Activated CD8-positive, alpha-beta T cell treated with anti-CD3 and anti-CD28 coated beads for 36 hours (primary cell): ENCODE measurements at places on chromosomes 7 and 10.

GRCh38 chr7:44967571-44968446 is 11.0 kb downstream of the MYO1G start:
- DNase-seq, result peak; percentile 10

GRCh38 chr10:72736176-72736827 is 44.4 kb downstream of the MCU start:
- no peak for DNase-seq

- no peak for DNase-seq
Measured at GRCh38 chr10:35903021-35903420, 260.9 kb upstream of the FZD8 start.

DNA sequence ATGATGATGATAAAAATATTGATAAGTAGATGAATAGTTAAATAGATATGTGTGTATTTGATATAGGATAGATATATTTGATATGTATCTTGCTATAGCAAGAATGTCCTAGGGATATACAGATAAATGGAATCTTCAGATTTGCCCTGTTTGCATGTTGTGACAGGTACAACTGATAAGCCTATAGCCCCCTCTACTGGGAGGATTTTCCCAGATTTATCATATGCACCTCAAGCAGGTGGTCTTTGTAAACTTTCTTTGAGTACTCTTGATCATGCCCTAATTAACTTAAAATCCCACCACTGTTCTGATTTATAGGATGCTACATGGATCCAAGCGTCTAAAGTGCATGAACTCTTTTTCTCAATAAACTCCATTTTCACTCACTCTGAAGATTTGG is 1050.7 kb downstream of the SORCS3 start:
- no peak for DNase-seq

GRCh38 chr10:132588301-132589013 is 50.9 kb downstream of the INPP5A start:
- peak; percentile 79 for DNase-seq

DNA sequence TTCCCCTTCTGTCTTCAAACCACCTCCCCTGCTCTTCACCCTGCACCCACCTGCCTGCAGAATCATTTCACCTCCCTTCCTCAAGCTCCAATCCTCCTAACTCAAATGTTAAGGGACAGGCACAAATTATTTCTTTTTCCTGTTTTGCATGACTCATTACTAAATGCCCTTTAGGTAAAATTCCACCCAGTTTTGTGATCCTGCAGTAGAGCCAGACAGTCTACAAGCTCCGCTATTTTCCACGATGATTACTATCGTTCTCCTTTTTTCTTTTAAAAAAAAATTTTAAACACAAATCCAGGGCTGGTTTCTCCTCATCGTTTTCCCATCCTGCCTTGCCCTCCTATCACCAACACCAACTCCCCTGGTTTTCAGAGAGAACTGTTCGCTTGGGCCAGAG is 186.8 kb upstream of the YAE1 start:
- DNase-seq, result no peak

DNA sequence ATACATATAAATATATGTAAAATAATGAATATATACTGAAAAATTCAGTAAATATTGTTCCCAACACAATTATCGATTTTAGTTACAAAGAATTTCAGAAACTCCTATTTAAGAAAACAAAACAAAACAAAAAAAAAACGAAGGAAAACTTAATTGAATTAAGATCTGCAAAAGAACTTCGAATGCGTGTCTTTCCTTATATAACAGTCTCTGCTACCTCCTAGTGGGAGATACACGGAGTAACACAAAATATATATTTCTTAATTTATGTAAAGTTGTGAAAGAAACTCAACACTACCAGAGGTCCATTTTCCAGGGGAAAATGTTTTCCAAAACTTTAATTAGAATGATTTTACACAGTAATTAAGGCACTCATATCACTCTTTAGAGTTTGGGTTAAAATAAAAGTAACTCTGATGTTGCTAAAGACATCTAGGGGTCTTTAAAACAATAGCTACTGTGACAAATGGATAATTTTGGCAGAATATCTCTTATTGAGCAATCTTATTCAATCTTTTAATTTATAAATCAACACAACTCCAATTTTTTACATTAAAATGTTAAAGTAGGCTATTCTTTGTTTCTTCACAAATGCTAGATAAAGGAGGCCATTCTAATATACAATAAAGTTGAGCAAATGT is 41.6 kb downstream of the NEBL start:
- DNase-seq, result no peak

- no peak for DNase-seq
Measured at GRCh38 chr7:92748495-92748894, 87.9 kb downstream of the CDK6 start.

GRCh38 chr10:22849077-22849805 is 78.6 kb upstream of the ARMC3 start:
- peak; percentile 23 for DNase-seq

- peak; percentile 33 for DNase-seq
Measured at GRCh38 chr10:11625019-11625735, 13.7 kb upstream of the USP6NL start.

DNA sequence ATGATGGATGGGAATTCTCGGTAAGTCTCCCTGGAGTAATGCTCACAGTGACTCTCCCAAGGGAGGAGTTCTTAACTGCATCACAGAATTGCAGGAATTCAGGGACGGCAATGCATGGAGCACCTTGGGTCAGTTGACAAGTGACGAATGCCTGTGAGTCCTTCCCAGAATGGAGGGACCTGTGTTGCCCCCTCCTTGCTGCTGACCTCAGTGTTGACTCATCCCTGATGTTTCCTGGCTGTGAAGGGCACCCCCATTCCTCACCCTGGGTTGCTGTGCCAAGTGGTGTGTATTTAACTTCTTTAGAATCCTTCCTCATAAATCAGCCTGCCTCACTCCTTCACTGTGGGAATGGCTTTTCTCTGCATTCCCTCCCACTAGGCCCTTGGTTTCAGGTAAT is 98.9 kb downstream of the LRMDA start:
- DNase-seq, result no peak

DNA sequence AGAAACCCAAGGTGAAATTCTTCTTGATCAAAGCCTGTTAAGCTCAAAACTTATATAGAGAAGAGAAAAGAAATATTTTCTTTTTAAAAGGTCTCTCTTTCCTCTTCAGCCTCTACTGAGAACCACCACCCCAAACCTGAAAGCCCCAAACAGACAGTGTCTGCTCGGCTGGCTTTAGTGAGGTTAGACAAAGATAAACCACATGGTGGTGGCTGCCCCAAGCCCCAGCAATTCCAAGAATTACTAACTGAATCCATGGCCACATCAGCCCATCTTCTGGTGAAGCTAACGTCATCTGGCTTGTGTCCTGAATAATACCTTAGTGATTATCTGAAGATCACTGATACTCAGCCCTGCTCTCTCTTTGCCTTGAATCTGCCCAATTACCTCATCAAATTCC is 275.0 kb downstream of the ELMO1 start:
- no peak for DNase-seq

GRCh38 chr10:10946801-10947200 is 70.9 kb upstream of the CELF2 start:
- no peak for DNase-seq

DNA sequence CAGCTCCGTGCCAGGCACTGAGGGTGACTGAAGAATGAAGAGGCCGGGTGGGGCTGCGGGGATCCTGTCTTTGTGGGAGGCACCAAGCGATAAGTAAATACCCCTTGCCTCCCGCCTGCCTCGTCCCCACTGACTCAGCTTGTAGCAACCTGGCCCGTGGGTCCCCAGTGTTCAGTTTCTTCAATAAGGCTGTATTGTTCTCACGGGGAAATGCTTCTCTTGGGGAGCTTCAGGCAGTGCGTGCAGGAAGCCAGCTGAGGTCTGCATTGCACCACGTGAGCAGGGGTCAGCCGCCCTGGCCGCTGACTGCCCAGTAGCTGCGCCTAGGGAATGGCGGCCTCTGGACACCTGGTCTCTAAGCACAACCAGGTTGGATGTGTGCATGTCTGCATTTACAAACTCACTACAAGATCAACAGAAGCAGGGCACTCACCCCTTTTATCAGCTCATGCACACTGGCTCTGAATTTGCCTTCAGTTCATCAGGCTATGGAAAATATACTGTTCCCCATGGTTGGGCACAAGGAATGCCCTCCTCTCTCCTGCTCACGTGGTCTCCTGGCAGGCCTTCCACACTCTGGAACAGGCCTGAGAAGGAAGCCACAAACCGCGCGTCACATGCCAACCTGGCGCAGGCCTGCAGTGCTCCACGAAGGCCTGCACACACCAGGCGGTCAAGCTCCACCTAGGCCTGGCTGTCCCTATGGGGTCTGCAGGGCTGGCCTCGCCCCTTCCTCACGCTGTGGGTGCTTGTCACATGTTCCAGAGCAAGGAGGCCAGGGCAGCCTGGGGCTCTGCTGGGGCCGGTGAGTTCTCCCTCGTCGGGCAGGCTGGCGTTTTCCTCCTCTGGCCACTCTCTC is 135.7 kb upstream of the RNF32 start:
- DNase-seq, result no peak

- no peak for DNase-seq
Measured at GRCh38 chr10:49465736-49466135, 69.8 kb upstream of the DRGX start.

GRCh38 chr7:36165059-36165458 is 12.0 kb downstream of the EEPD1 start:
- no peak for DNase-seq

GRCh38 chr10:380313-380940 is 245.2 kb downstream of the ZMYND11 start:
- no peak for DNase-seq

DNA sequence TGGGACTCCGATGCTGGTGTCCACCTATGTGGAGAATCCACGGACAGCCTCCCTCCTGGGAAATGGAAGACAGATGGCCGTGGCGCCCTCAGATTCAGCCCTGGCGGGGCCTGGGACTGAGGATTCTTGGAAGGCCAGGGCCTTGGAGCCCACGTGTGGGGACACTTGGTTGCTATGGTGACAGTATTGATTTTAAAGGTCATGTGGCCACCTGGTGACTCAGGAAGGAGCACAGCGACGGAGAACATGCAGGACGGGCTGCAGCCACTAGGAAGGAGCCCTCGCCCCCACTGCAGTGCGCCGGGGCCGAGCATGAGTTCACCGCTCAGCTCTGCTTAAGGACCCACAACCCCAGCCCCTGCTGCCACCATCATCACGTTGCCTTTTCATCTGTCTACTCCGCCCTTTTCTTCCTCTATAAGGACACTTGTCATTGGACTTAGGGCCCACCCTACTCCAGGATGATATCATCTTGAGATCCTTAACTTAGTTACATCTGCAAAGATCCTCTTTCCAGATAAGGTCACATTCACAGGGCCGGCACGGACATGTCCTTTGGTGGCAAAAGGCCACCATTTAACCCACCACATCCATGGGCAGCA is 3.7 kb upstream of the STK32C start:
- no peak for DNase-seq

GRCh38 chr7:136900005-136900404 is 31.6 kb downstream of the CHRM2 start:
- DNase-seq, result no peak

GRCh38 chr10:110363572-110364411 is 59.1 kb upstream of the SMNDC1 start:
- no peak for DNase-seq
